Activated CD4-positive, alpha-beta T cell treated with anti-CD3 and anti-CD28 coated beads, Interleukin-2, amount 10 ng/mL, durations not matched to agents 24 days and 14 days (primary cell): ENCODE measurements at places on chromosomes 5 and 9.

- no peaks in the 10 kb centered on the region for H3K27me3 ChIP-seq
- H3K36me3 ChIP-seq = no peaks in the 10 kb centered on the region
- DNase-seq = no peak
Observed at GRCh38 chr9:23596913-23597634, 229.0 kb downstream of the ELAVL2 start.

DNA sequence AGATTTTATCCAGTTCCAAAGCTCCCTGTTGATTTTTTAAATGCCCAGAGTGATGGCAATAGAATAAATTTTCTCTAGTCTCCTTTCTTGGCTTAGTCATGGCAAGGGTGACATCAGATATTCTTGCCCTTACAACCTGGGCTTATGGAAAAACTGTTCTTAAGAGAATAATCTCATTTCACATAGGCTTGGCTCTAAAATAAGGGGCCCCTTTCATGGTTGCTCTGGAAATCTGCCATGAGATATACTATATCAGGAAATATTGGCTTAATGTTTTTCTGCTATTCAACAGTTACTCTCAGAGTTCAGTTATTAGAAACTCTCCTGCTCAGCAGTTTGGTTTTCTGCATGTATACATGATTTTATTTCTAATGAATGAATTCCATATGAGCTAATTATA is 7.8 kb downstream of the HMHB1 start:
- H3K4me1 ChIP-seq = no peaks in the 10 kb centered on the region
- H3K27me3 ChIP-seq = peaks cover 7% of the 10 kb centered on the region
- no peak overlapping the region for H3K27ac ChIP-seq

DNA sequence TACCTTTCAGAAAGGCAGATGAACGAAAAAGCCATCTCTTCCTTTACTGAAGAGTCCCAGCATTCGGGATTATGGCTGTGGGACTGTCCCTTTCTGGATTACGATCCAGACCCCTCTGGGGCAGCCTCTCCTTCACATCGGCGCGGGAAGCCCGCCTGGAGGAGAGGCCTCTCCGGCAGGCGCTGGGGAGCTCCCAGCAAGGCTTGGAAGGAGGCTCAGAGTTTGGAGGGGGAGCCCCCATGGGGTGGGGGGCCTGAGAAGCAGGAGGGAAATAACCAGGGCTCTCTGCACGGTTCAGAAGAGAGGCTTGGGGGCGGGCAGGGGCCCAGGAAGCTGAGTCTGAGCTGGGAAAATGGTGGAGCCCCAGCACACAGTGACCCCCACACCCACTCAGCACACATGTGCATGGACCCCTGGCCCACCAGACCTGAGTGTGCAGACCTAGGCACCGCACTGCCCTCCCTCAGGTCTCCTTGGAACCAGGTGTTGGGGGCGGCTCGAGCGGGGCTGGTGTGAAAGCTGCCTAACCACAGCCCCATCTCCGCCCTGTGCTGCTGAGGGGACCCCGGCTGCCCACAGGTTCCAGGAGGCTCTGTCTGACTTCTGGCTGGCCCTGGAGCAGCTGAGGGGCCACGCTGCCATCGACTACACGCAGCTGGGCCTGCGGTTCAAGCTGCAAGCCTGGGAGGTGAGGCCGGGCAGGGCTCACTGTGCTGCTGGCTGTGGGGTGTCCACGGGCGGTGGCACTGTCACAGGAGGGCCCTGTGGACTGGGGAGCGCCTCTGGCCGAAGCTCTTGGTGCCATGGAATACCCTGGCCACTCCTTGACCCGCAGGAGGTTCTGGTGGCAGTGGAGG is 4.5 kb downstream of the NOXA1 start:
- H3K4me3 ChIP-seq = no peak overlapping the region
- no peak overlapping the region for H3K27ac ChIP-seq
- H3K27me3 ChIP-seq = peaks cover 9% of the 10 kb centered on the region

DNA sequence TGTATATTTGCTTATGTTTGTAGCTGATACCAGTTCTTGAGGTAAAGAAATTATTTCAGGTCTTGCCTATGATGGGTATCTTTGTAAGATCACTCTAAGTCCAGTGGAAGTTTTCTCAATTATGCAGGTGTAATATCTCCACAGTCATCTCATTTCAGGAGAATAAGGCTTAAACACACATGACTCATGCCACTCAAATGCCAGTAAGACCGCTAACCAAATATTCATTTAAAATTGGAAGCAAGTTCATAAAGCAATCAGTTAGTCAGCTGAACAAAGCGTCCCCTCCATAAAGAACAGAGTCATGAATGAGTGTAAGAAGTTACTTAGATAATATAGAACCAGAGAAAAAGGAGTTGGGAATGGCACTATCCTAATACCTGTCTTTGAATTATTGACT is 248.7 kb downstream of the LURAP1L start:
- no peak for DNase-seq
- H3K4me3 ChIP-seq = no peak overlapping the region
- H3K4me1 ChIP-seq = no peaks in the 10 kb centered on the region
- no peak overlapping the region for H3K27ac ChIP-seq

- H3K4me3 ChIP-seq = no peak overlapping the region
- no peak overlapping the region for H3K27ac ChIP-seq
- DNase-seq = no peak
- H3K27me3 ChIP-seq = no peaks in the 10 kb centered on the region
- no peaks in the 10 kb centered on the region for H3K4me1 ChIP-seq
- peaks cover 34% of the 10 kb centered on the region for H3K36me3 ChIP-seq
Observed at GRCh38 chr9:14654932-14655331, 38.3 kb downstream of the ZDHHC21 start.
